Activated CD8-positive, alpha-beta memory T cell treated with anti-CD3 and anti-CD28 coated beads for 4 hours (primary cell): ENCODE measurements at places on chromosomes 12 and 14.

DNA sequence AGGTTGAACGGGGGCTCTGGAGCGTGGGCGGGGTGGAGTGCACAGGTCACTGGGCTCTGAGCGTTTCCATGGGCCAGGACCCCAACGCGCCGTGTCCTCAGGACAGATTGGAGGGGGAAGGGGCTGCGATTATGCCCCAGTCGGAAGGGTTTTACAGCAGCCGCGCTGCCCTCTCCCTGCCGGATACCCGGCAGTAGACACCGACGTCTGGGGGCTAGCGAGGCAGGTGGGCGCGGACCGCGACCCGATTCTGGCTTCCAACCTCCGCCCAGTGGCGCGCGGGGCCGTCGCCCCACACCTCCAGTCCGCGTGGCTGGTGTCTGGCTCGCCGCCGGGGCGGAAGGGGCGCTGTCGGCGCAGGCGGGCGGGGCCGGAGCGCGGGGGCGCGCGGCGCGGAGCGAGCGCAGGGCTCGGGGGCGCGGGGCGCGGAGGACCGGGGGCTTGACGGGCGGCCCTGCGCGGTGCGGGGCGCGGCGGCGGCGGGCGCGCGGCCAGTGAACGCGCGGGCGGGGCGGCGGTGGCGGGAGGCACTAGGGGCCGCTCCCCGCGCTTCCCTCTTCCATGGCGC lies 2.4 kb upstream of the KIF26A start:
- DNase-seq: no peak

- DNase-seq: no peak
Observed at GRCh38 chr12:81450920-81451739, 308.0 kb downstream of the PPFIA2 start.

DNA sequence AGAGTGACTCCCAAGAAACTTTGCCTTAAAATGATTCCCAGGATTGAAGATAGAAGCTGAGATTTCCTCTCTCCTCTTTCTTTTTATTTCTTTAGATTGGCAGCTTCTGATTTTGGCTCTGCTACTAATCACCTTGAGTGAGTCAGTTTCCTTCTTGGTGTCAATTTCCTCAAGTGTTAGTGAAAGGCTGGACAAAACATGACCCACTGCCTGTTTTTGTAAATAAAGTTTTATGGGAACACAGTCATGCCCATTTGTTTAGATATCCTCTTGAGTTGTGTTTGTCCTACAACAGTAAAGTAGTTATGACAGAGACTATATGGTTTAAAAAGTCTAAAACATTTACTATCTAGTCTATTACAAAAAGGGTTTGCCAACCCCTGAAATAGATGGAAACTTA lies 227.2 kb upstream of the TBX3 start:
- DNase-seq: no peak

DNA sequence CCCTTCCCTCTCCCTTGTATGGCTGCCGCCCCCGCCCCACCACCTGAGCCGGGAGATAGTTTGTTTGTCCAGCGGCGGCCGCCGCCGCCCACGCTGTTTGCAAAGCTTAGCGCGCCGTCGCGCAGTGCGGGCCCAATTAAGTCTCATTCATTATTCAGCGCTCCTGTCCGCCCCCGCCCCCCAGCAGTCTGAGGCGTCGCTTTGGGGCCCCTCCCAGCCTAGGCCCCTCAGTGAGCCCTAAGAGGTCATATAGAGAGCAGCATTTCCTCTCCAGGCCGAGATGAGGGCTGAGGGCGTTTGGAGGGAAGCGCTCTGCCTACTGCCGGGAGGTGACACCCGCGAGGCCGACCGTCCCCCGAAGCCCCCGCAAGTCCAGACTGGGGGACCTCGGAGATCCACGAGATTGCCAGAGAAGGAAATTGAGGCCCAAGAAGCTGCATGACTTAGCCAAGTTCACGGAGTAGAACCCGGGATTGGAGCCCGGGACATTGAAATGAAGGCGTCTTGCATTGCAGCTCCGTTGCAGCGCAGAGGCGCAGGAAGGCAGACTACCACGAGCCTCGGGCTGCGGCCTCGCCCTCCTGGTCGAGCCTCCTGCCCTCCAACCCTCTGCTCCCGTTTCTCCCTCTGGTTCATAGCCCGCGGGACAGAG lies at the start of gene DNAJC22:
Gene DNAJC22 (plus strand): TSS at position 230 of the 652 bp plus-strand sequence. CDS start 1,985 bp downstream, outside the sequence.
- DNase-seq: no peak

GRCh38 chr14:30872602-30873001 lies 1.8 kb upstream of the COCH start:
- no peak for DNase-seq

DNA sequence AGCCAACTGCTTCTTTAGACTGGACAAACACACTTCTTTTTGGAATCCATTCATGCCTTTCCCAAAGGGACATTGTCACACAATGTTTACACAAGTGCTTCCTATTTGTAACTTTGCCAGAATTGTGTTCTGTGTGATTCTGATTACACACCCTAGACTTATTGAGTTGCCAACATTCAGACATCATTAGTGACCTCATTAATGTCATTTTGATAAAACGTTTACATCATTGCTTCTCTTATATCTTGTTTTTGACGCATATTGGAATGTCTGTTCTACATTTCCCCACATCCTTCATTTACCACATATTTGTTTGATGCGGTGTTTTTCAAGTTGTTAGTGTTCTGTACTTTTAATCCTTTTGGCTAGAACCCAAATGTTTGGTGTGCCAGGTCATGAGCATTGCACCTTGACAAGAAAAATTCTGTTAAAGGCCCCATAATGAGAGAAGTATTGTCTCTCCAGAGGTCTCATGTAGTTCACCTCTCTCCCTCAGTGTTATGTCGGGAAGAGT lies 305.5 kb downstream of the AEBP2 start:
- no peak for DNase-seq

DNA sequence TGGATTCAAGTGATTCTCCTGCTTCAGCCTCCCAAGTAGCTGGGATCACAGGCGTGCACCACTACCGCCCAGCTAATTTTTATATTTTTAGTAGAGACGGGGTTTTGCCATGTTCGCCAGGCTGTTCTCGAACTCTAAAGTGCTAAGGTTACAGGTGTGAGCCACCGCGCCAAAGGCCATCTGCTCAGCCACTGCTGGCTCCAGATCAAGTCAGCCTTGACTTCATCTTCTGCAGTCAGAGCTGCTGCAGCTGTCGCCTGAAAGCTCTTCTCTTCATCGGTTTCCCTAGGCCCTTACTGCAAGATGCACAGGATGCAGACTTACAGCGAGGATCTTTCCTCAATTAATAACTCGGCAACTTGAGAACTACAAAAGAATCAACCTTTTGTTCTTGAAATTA lies 66.8 kb downstream of the CLIP1 start:
- no peak for DNase-seq

- no peak for DNase-seq
Observed at GRCh38 chr14:105252552-105253328, 4.4 kb downstream of the BTBD6 start.

DNA sequence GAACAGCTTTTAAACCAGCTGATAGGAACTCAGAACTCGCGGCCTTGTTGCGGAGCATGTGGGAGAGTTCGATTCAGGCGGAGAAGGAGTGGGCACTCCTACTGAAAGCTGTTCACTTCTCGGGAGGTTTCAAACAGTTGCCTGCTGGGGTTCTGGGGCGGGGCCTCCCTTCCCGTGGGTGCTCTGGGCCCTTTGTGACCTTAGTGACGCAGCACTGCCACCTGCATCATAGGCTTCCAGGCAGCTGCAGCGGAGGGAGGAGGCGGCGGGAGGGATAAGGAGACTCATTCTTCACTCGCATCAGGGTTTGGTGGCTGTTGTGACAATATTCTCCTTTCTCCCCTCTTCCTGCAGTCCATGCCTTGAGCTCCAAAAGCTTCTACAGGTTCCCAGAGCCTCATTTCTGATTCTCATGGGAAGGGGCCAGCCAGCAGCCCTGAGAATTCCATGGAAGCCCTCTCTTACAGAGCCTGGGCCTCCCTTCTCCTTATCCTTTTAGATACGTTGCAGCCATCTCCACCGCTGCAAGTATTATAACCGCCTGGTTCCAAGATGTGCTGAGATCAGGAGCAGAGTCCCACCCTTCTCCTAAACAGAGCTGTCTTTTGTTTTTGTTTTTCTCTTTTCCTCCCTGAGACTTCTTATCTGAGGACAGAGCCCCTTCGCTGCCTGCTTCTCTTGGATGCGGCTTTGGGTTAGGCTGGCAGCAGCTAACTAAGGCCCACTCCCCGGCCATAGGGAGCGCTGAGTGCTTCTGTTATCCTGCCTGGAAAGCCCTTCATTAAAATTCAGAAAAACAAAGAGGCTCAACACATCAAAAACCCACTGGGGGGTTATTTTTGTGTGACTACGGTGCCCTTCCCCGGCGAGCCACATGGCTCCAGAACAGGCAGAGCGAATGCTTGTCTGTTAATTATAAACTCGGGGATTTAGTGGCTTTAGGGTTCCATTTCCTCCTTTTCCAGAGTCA lies 67.6 kb upstream of the GPATCH2L start:
- DNase-seq: no peak

DNA sequence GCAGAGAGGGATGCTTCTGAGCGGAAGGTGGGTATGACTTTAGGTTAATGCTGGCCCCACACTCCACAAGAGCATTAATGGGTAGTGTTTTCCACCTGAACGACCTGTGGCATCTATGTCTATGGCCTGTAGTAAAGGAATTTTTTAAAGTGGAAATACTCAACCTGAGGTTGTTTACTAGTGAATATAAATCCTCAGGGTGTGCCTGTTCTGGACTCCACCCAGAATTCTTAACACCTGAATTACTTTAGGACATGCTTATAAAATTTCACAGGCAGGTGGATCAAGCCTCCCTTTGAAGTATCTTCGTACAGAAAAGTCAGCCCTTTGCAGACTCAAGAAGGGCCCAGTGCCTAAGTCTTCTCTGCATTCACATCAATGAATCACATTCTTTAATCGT lies 196.1 kb downstream of the ESR2 start:
- no peak for DNase-seq

- no peak for DNase-seq
Observed at GRCh38 chr14:34355584-34356263, 106.3 kb downstream of the SPTSSA start.

DNA sequence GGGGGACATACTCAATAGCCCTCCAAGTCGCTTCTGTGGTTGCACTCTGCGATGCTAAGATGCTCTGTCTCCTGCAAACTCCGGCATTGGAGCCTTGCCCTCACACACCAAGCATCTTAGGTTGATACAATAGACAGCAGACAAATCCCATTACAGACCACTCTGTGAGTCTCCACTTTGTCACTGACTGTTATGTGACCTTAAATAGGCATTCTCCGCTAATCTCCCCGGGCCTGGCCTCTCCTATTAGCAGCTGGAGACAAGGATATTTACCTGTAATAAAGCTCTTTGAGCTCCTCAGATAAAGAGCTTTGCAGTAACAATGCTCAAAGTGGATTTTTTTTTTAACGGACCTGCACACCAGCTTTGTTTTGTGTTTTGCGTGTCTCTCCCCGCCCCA lies 479.7 kb upstream of the TBX3 start:
- no peak for DNase-seq

DNA sequence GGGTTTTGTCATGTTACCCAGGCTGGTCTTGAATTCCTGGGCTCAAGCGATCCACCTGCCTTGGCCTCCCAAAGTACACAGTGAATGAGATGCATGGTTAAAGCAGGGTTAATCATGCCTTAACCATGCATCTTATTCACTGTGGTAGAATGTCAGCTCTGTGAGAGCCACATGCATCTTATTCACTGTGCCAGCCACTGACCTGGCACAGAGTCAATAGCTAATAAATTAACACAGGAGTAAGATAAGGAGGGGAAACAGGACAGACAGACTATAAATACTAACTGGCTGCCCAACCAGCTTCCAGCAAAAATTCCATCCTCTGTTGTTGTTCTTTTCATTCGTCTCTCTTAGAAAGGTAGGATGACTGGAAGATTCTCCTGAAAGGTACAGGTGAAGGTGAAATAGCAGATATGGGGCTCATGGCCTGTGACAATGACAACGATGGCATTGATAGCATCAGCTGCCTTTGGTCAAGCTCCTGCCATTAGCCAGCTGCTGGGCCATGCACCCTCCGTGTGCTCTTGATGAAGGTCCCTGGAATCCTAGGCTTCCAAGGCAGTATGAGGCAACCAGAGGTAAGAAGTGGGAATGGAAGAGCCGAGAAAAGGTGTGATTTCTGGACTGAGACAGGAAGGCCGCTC lies 76.6 kb downstream of the ZNF664 start:
- DNase-seq: no peak

DNA sequence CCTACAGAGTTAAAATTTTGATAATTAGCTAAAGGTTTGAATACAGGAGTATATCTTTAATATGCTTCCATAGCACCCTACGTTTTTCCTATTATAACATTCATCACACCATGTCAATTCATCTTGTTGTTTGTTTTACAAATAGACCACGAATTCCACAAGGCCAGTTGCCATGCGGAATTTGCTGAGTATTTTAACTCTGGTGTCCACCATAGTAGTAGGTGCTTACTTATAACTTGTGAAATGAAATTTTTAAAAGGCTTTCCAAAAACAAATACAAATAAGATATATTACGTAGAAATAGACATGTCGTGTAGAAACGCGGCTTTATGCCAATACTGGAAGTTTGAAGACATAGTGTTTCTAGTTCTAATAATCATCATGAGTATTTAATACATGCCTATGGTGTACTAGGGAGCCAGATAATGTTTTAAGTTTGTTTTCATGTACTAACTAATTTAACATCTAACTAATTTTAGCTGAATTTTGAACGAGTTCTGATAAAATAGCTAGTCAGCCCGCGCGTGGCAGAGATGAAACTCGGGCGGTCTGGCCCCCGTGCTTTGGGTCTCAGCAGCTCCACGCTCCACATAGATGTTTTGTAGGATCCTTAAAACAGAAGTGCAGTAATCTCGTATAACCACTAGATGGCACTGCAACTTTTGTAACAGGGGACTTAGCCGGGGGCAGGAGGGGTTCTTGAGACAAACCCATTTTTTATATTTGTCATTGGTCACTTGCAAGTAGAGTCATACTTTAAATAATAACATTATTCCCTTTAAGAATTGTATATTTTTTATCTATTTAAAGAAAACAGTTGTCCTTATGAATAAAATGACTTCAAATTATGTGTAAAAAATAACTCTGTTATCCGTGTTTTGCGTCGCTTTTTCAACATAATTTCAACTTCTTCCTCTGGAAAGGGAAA lies 10.2 kb downstream of the CD69 start:
- no peak for DNase-seq

GRCh38 chr14:67773844-67774377 lies 42.5 kb downstream of the ZFYVE26 start:
- DNase-seq: no peak
